ENCODE measurements at places on chromosomes 2 and 18.

GRCh38 chr2:98810588-98810928 lies 79.6 kb upstream of the MGAT4A start:
- no peak for DNase-seq

GRCh38 chr2:101806123-101806522 lies 108.6 kb downstream of the MAP4K4 start:
- DNase-seq: no peak

DNA sequence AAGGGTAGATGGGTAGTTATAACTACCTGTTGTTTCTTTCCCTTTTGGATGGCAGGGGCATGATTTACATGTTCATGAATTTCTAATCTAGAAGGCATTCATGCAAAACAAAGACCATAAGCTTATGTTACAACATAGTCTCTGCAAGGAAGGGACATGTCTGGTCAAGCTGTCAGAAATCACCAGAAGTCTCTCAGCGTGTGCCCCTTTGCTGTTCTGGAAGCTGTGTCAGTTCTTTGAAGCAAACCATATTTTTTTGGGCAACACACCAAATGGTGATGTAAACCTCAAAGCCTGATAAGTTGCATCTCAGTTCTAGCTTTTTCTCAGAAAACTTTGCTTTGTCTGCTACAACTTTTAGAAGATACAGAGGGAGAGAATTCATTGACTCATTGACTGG lies 173.5 kb upstream of the CTAGE1 start:
- no peak for DNase-seq

DNA sequence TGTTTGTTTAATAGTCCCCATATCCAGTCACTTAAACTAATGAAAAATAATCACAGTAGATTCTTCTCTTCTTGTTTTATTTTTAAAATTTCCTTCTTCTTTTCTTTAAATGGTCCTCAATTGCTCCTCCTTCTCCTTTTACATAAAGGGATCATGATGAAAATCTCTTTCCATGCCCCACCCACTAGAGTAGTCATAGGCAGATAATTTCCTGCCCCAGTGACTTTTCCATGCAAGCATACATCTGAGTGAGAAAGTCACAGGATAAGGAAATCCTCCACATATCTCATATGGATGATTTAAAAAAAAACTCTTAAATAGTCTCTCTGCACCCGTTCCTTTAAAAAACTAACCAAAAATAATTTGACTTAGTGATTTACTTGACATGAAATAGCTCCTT lies 552.3 kb upstream of the SETBP1 start:
- no peak for DNase-seq

- DNase-seq: no peak
These were observed 159.4 kb downstream of the RBM43 start for GRCh38 chr2:151102226-151102625.

Data from liver (tissue), 10 donors.